H7 (cell line): ENCODE measurements at places on chromosomes 1 and 21.

DNA sequence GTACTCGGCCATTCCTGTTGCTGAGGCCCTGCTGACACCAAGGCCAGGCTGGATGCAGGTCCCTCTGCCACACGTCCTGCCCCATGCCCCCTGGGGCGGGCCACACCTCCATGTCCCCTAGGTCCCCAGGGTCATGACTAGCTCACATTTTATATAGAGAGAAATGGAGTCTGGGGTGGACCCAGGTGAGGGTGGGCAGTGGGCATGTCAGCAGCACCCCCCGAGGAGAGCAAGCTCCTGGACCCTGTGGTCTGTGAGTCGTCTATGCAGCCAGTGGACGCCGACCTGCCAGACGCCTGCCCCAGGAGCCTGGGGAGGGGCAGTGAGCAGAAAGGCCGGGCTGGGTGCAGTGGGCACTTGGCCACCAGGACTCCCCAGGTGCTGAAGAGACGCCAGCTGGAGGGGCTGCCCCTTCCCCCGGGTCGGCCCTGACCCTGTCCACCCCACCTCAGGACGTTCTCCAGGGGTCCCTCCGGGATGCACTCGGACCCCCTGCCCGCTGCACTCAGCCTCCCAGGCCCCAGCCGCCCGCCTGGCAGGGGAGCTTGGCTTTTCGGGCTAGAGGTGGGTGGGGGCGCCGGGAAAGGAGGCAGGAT is 15.9 kb downstream of the SAMD11 start:
- DNase-seq: peak; percentile 81

- no peak for DNase-seq
These were observed 1013.5 kb downstream of the KCNT2 start for GRCh38 chr1:195594773-195595172.

- DNase-seq: no peak
These were observed 47.4 kb upstream of the RAB4A start for GRCh38 chr1:229223498-229223897.

DNA sequence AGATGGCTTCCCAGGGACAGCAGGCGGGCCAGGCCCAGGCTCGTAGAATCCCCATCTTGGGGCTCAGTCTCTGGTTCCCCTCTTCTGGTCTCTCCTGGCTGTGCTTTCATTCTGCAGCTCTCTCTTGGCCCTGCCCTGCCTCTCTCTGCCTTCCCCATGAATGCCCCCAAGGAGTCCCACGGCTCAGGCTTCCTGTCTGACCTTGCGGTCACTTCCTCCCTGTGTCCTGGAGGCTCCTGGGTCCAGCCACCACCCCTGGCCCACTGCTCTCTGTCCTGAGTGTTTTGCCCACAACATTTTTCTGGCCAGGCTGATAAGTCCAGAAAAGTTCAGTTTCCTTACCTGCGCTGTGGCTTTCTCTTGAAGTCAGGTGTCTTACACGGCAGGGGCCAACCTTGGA is 29.1 kb downstream of the PIGP start:
- no peak for DNase-seq

GRCh38 chr1:152029144-152029928 is 7.5 kb downstream of the S100A11 start:
- no peak for DNase-seq

DNA sequence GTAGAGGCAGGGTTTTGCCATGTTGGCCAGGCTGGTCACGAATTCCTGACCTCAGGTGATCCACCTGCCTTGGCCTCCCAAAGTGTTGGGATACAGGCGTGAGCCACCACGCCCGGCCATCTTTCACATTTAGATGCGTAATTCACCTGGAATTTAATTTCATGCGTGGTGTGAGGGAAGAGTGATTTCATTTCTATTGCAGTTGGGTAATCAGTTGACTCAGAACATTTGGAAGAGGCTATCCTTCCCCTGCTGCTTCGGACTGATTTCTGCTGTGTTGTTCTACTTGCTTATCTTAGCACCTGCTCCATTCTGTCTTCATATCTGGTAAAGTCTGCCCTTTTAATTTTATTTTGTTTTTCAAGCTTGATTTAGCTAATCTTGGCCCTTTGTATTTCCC is 19.1 kb downstream of the DIP2A start:
- no peak for DNase-seq

DNA sequence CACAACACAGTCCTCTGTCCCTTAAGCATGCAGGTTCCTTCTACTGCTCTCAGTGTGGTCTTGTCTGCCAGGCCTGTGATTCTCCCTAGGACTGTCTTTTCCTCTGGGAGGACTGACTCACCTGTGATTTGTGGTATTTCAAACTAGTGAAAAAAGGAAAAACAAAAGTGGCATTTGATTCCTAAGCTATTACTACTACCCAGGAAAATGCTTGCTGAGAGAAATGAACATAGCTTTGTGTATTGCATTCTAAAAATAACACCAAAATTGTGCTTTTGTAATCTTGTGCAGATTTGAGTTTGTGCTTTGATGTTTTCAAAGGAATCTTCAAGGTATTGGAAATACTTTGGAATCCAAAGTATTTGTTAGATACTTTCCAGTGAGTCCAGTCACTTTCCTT is 57.0 kb downstream of the GPR161 start:
- DNase-seq: no peak

DNA sequence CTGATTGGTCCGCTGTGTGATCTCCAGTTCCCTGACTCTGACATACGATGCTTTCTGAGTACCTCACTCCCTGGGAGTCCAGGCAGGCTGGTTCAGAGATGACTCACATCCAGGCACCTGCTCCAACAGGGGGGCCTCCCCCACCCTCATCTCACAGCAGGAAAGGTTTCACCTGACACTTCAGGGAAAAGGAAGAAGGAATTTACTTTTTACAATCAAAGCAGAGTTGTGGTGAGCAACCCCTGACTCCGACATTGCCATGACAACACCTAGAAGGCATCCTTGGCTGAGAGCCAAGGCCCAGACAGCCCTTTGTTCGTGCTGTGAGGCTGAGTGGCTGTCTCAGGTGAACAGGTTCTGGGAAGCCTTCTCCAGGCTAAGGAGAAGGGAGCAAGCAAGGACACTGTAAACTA is 164.6 kb upstream of the GJB5 start:
- peak; percentile 43 for DNase-seq

GRCh38 chr21:31732597-31733550 is 956 bp upstream of the SCAF4 start:
- DNase-seq: peak; percentile 36

DNA sequence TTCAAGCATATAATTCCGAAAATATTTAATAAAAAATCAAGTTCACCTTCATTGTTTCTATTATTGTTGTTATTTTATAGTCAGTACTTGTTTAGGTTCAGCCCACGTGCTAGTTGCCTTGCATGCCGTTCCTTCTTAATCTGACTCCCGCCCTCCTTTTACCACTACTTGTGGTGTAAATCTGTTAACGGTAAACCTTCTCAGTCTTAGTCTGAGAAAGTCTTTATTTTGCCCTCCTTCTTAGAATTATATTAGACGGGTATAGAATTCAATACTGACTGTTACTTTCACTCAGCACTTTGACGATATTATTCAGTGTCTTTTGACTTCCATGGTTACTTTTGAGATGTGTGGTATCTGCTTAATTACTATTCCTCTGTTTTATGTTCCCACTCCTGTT is 104.8 kb downstream of the RGL1 start:
- no peak for DNase-seq

- no peak for DNase-seq
These were observed 1233.7 kb downstream of the PLA2G4A start for GRCh38 chr1:188062456-188062855.

GRCh38 chr1:3914331-3914851 is 14.3 kb upstream of the C1orf174 start:
- DNase-seq: peak; percentile 67

DNA sequence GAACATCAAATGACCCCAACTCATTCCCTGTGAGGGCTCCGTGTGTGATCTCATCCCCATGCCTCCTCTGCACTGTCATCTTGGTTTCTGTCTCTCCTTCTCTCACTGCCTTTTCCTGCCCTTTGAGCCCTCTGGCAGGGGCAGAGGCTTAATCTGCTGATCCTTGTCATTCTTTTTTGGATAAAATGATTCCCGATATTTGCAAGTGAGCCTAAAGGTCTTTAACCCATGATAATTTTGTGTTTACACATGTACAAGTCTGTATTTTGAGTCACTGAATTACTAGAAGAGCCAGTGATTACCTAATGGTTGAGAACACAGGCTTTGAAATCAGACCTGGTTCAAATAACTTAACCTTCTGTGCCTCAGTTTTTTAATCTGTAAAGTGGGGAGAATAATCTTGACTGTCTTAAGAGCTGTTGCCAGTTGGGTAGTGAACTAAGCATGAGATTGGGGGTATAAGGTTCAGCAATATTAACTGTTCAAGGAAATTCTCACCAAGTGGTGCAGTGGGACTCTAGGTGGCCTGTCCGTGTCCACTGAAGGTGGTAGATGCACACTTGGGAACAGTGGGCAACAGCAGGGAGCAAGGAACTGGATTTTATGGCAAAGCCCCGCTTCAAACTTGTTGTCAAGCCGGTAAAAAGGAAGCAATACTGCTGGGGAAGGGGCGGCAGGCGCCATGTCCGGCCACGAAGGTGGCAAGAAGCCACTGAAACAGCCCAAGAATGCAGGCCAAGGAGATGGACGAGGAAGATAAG is 1.6 kb downstream of the ECHDC2 start:
- no peak for DNase-seq

- DNase-seq: no peak
These were observed 2.8 kb downstream of the CD48 start for GRCh38 chr1:160708801-160709200.

DNA sequence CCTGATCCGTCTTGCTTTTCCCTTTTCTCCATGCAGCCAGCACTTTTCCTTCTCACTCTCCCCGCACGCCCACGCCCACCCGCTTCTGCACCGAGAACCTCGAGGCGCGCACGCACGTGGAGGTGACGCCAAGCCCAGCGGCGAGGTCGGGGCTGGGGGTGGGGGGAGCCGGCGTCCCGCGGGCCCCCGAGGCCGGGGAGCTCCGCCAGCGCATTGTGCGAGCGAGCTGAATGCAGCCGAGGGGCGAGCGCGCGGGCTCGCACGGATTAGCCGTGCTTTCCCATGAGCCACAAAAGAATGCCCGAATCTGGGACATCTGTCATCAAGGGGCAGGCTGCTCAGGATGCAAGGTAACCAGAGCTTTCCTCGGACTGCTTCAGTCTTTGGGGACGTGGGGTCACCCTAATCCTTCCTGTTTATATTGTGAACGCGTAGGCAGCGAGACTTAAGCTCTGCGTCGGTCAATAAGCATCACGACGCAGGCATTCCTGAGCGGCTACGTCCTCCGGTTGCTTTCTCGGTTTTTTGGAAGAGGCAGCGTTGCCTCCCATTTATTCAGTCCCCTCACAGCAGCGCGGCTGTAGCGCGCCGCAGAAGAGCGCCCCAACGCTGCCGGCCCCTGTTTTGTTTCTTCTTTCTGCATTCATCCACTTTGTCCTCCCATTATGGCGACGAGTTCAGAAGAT is 67.3 kb upstream of the AKT3 start:
- DNase-seq: peak; percentile 86

DNA sequence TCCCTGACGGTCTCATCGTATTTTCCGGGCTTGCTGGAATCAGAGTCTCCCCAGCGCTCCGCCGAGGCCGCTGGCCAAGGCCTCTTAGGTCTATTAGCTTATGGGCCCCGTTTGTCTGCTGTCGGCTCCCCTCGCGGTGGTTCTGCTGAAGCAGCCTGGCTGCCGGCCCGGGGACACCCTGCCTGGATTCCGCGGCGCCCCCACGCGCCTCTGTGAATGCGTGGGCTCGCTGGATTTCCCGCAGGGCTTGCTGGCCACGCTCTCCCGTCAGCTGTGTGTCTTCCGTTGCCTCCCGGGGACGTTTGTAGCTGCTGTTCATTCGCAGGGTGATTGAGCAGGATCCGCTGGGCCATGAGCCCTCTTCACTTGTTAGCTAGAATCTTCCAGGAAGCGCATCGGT is 8.4 kb downstream of the LRRC3 start:
- DNase-seq: peak; percentile 76

DNA sequence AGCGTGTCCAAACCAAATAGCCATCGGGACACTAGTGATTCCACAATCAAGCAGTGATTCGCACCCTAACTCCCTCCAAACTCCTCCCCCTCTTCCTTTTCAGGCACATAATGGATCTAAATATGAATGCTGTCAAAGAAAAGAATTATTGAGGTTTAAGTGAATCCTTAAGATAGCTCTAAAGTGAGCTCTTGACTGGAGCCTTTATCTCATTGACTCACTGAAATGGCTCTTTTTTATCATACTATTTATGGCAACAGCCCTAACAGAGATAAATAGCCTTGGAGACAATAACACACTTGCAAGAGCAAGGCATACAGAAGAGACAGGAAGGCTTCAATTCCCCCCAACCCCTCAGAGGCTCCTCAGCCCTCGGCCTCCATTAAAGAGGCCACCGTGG is 143.3 kb downstream of the PLXNA2 start:
- no peak for DNase-seq

DNA sequence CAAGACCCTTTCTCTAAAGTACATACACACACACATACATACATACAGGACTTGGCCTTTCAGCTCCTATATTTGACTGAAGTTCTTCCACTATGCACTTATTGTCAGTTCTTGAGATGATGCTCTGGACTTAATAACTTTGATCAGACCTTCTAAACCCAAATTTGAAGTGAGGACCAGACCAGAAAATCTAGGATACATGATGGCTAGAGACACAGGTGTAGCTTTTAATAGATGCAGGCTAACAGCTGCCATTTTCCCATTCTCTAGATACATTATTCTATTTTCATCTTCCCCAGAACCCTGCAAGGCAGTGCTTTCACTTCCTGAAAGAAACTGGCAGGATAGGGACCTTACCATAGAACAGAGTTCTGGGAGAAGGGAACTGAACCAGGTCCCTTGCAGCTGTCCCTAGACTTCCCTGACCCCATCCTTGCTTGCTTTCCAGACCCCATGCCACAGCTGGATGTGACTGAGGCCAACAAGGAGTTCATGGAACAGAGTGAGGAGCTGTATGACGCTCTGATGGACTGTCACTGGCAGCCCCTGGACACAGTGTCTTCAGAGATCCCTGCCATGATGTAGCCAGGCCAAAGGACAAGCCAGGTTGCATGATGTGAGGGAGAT is 14.9 kb upstream of the RAB42 start:
- DNase-seq: peak; percentile 49

DNA sequence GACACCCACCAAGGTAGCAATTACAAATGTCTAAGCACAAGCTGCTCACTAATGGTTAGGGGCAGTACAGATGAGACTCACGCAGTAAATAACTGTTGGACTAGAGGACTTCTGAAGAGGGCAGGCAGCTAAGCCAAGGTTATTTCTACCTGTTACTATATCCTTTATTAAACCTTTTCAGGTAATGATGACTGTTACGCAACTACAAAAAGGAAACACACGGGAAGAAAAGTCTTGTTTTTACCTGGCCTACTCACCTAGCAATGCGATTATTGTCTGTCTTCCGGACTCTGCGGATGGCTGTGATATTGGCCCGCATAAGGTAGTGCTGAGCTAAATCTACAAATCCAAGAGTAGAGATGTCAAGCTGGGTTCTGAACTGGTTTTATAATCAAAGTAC is 17.8 kb upstream of the VHLL start:
- no peak for DNase-seq

DNA sequence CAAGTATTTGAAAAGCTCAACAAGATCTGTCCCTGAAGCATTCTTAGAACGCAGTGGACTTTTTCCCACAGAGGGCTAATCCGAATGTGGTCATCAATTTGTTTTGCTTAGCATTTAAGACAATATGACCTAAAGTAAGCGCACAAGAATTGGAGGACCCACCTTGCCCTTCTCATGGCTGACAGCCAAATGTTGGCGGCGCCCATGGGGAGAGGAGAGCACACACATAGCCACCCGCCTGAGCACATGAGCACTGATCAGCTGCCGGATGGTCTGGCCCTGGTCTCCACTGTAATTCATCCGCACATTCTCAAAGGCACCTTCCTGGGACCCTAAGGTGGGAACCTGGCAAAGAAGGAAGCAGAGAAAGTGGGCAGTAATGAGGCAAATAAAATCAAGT is 52.4 kb downstream of the UBR4 start:
- no peak for DNase-seq
